ENCODE measurements at places on chromosomes 1 and 21.

- H3K4me3 ChIP-seq = no peak overlapping the region
- H3K27me3 ChIP-seq = no peaks in the 10 kb centered on the region
- H3K27ac ChIP-seq = peak overlapping the region; percentile 79
- peaks cover 6% of the 10 kb centered on the region for H3K4me1 ChIP-seq
- DNase-seq = no peak
Observed at GRCh38 chr1:54287801-54288211, 87.8 kb downstream of the MRPL37 start.

GRCh38 chr21:38979271-38980121 lies 173.8 kb downstream of the ETS2 start:
- H3K4me3 ChIP-seq = no peak overlapping the region
- H3K27me3 ChIP-seq = no peaks in the 10 kb centered on the region
- no peak for DNase-seq
- H3K4me1 ChIP-seq = no peaks in the 10 kb centered on the region
- no peaks in the 10 kb centered on the region for H3K36me3 ChIP-seq

DNA sequence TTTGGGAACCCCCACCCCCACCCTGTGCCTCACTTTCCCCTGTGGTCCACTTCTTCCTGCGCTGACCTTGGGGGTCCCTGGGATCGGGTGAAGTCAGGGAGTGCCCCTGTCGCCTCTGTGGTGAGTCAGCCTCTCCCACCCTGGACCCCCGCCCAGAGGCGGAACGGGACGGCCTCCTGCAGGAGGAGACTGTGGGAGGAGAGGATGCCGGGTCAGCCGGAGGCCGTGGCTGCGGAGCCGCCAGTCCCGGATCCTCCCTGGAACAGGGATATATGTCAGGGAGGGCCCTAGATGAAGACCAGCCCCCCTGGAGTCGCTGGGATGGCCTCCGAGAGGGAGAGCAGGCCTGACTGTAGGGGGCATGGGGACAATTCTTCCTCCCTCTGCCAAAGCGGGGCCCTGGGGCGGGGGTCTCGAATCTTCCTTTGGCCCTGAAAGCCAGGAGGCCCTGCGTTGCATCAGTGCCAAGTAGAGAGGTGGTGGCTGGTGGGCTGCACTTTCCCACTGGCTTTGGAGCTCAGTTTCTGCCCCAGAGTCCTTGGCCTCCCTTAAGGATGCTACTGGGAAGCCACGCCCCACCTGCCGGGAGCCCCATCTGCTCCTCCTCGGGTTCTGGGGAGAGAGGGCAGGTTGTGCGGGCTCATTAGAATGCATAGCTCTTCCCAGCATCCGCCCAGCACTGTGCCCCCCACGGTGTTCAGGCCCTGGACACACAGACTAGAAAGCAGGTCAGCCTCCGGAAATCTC lies 930 bp downstream of the ARHGEF10L start:
- H3K27me3 ChIP-seq = no peaks in the 10 kb centered on the region
- no peaks in the 10 kb centered on the region for H3K36me3 ChIP-seq
- peaks cover 21% of the 10 kb centered on the region for H3K4me1 ChIP-seq
- peak; percentile 85 for DNase-seq
- H3K27ac ChIP-seq = peak overlapping the region; percentile 92

DNA sequence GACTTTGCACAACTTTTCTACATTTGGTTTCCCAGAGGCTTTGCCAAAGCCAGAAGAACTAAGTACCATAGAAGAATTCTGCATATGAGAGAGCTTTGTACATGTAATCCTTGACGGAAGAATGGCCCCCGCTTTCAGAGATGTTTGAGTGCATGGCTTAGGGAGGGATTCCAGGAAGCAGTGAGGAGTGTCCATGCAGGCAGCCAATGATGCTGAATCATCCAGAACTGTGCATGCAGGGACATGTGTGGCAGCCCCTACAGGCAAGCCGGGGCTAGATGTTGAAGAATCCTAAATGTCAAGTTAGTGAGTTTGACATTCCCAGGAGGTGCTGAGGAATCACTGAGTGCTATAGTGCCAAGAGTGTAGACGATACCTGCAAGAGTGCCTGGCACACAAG lies 9.9 kb upstream of the HAO2 start:
- peak overlapping the region; percentile 6 for H3K4me3 ChIP-seq
- H3K27me3 ChIP-seq = no peaks in the 10 kb centered on the region
- no peaks in the 10 kb centered on the region for H3K4me1 ChIP-seq
- no peak overlapping the region for H3K27ac ChIP-seq

DNA sequence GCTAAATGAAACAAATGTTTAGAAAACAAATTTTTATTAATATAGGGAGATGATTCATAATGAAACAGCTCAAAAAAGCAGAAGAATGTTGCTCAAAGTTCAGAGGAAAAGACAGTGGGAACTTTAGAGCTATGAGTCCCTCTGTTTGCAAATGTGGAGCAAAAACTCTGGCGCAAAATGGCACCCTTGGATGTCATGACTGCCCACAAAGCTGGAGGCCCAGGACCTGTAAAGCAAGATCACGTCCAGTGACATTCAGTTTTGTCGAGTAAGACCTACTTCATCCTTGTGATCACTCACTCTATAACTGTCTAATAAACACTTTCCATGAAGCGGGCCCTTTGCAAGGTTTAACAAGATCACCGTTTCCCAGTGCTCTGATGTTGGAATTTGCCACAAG lies 9.1 kb upstream of the EXO1 start:
- H3K4me1 ChIP-seq = no peaks in the 10 kb centered on the region
- no peak for DNase-seq
- H3K27me3 ChIP-seq = no peaks in the 10 kb centered on the region
- no peaks in the 10 kb centered on the region for H3K36me3 ChIP-seq
- H3K27ac ChIP-seq = no peak overlapping the region

DNA sequence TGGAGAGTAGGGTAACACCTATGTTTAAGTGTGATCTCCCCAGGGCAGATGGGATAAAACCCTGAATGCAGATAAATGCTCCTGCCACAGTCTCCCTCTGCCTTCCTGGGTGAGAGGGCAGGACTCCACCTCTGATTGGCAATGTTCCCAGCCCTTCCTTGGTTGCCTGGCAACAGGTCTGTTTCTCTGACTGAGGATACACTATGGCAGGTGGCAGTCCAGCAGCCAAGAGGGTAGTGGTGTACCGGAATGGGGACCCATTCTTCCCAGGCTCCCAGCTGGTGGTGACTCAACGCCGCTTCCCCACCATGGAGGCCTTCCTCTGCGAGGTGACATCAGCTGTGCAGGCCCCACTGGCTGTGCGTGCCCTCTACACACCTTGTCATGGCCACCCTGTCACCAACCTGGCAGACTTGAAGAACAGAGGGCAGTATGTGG lies at the start of gene DCDC2B:
DCDC2B (plus strand) TSS at position 199 of the 438 bp plus-strand sequence; CDS start at position 204, 5 bp downstream.
- H3K4me1 ChIP-seq = peaks cover 4% of the 10 kb centered on the region
- H3K27ac ChIP-seq = no peak within 1 kb of the TSS
- H3K27me3 ChIP-seq = no peaks in the 10 kb centered on the region
- H3K4me3 ChIP-seq = no peak within 1 kb of the TSS
- peak; percentile 59 for DNase-seq

DNA sequence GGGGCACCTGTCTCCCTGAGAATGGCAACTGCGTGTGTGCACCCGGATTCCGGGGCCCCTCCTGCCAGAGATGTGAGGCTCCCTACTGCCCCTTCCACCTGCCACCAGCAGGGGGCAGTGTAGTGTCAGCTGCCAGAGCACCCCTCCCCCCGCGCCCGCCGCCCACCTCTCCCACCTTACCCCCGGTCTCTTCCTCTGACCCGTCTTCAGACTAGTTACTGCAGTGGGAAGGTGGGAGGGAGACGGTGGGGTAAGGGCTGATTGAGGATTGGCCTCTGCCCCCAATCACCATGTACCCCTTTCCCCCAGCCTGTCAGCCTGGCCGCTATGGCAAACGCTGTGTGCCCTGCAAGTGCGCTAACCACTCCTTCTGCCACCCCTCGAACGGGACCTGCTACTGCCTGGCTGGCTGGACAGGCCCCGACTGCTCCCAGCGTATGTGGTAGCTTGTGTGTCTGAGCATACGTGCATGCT lies 10.1 kb upstream of the LRRC71 start:
- no peaks in the 10 kb centered on the region for H3K27me3 ChIP-seq
- H3K4me1 ChIP-seq = no peaks in the 10 kb centered on the region
- H3K4me3 ChIP-seq = no peak overlapping the region
- DNase-seq = no peak
- H3K27ac ChIP-seq = no peak overlapping the region

GRCh38 chr1:20695515-20695914 lies 22.3 kb downstream of the KIF17 start:
- no peak overlapping the region for H3K4me3 ChIP-seq
- no peaks in the 10 kb centered on the region for H3K27me3 ChIP-seq
- peaks cover 2% of the 10 kb centered on the region for H3K4me1 ChIP-seq
- no peak overlapping the region for H3K27ac ChIP-seq
- H3K36me3 ChIP-seq = no peaks in the 10 kb centered on the region

DNA sequence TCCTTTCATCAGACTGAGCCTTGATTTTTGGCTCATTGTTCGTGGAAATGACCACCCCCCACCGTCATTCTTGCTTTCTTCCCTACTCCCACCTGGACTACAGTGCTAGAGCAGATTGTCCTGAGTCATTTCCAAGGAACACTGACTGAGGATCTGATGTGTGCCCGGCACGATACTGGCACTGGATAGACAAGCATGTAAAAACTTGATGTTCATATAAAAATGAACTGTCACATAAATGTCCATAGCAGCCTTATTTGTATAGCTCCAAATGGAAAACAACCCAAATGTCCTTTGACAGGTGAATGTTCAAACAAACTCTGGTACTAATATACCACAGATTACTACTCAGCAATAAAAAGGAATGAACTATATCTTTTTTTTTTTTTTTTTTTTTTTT lies 18.6 kb upstream of the SLC45A3 start:
- no peaks in the 10 kb centered on the region for H3K36me3 ChIP-seq
- peaks cover 2% of the 10 kb centered on the region for H3K4me1 ChIP-seq
- H3K4me3 ChIP-seq = no peak overlapping the region
- H3K27me3 ChIP-seq = no peaks in the 10 kb centered on the region
- DNase-seq = no peak

GRCh38 chr1:99936071-99936470 lies 33.7 kb upstream of the SLC35A3 start:
- H3K4me3 ChIP-seq = no peak overlapping the region
- no peak overlapping the region for H3K27ac ChIP-seq
- no peaks in the 10 kb centered on the region for H3K4me1 ChIP-seq

DNA sequence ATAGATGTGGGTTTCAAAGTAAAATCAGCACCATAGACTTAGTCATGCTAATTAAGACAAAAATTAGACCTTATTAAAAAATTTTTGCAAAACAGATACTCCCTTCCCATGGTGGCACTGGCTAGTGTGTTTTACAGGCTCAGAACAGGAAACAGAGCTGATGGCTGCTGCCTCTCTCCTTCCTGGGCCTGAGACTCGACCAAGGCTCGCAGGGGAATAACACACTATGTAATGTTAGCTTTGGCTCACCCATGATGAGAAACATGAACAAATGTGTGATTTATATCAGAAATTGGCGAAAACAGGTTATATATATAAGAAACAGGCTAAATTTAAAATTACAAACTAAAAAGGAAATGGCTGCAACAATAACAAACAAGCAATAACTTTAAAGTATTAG lies 50.7 kb downstream of the ERG start:
- no peaks in the 10 kb centered on the region for H3K36me3 ChIP-seq
- H3K27me3 ChIP-seq = no peaks in the 10 kb centered on the region
- no peak overlapping the region for H3K4me3 ChIP-seq
- DNase-seq = no peak
- no peaks in the 10 kb centered on the region for H3K4me1 ChIP-seq

- H3K27ac ChIP-seq = no peak overlapping the region
- H3K27me3 ChIP-seq = peaks cover 2% of the 10 kb centered on the region
- H3K4me1 ChIP-seq = peaks cover 12% of the 10 kb centered on the region
- no peaks in the 10 kb centered on the region for H3K36me3 ChIP-seq
Observed at GRCh38 chr1:184039126-184039525, 1.6 kb upstream of the COLGALT2 start.

GRCh38 chr1:200905411-200906052 lies 10.8 kb downstream of the INAVA start:
- H3K4me3 ChIP-seq = no peak overlapping the region
- DNase-seq = no peak
- no peaks in the 10 kb centered on the region for H3K4me1 ChIP-seq

- H3K4me3 ChIP-seq = no peak overlapping the region
- no peaks in the 10 kb centered on the region for H3K4me1 ChIP-seq
- no peaks in the 10 kb centered on the region for H3K36me3 ChIP-seq
- no peaks in the 10 kb centered on the region for H3K27me3 ChIP-seq
- no peak for DNase-seq
Observed at GRCh38 chr1:162908780-162909179, 47.8 kb upstream of the CCDC190 start.

DNA sequence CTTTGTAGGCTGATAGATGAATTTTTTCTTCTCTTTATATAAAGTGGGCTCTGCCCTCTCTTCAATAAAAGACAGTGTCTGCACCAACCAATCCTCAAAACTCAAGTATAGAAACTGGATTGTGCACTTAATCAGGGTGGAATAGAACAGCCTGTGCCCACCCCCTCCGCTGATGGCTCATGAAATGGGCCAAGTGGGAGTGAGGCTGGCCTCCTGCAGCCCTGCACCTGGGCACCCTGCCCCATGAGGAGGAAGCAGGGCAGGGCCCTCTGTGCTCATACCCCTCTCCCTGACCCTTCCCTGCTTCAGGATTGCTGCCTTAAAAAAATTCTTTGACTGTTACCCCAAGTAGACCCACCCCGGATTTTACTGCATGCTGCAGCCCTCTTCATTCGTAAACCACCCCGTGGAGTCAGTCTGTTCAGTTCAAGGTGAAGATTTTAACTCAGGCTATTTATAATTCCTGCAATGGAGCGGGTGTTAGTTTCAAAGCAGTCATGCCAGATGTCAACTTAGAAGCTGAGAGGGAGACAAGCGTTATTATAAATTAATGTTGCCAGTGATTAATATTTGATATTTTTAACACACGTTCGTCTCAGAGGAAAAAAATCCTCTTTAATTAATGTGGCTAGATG lies 15.8 kb downstream of the PROK1 start:
- H3K4me1 ChIP-seq = no peaks in the 10 kb centered on the region
- H3K27ac ChIP-seq = no peak overlapping the region
- DNase-seq = no peak

DNA sequence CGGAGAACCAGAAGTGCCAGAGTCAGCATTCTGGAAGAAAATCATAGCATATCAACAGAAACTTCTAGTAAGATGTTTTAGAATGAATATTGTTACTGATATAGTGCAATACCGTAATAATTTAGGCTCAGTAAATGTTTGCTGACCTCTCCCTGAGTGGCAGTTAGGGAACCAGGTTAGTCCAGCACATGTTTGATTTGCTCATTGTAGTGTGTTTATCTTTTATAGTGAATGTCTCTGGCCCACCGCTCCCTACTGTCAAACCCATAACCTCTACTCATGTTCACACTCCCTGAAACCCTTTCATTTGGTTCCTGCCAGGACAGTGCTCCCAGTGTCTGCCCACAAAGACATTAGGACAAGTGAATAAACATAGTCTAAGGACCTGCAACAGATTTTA lies 102.7 kb downstream of the ZP4 start:
- H3K4me3 ChIP-seq = no peak overlapping the region
- no peaks in the 10 kb centered on the region for H3K27me3 ChIP-seq
- no peak for DNase-seq
- no peaks in the 10 kb centered on the region for H3K4me1 ChIP-seq
